ENCODE measurements at places on chromosomes 7 and 10.

GRCh38 chr10:73871295-73872189 lies 2.8 kb downstream of the CAMK2G start:
- DNase-seq, result no peak

GRCh38 chr7:140196361-140197217 lies 19.8 kb upstream of the KDM7A start:
- DNase-seq, result no peak

- DNase-seq, result no peak
Observed at GRCh38 chr10:82564353-82565196, 689.6 kb downstream of the NRG3 start.

- no peak for DNase-seq
Observed at GRCh38 chr7:44768628-44769371, 20.2 kb downstream of the ZMIZ2 start.

DNA sequence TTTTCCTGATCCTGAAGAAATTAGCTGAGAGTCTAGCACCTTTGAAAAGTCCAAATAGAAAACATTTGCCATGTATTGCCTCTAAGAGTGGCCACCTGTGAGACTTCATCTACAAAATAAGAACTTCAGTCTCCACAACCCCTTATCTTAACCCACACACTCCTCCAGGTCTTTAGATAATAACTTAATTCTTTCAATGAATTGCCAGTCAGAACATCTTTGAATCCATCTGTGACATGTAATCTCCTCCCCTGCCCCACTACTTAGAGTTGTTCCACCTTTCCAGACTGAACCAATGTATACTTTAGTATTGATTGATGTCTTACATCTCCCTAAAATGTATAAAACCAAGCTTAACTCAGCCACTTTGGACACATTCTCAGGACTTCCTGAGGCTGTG lies 84.4 kb upstream of the FAM171A1 start:
- DNase-seq, result no peak

GRCh38 chr10:75528392-75528791 lies 97.0 kb downstream of the LRMDA start:
- no peak for DNase-seq

DNA sequence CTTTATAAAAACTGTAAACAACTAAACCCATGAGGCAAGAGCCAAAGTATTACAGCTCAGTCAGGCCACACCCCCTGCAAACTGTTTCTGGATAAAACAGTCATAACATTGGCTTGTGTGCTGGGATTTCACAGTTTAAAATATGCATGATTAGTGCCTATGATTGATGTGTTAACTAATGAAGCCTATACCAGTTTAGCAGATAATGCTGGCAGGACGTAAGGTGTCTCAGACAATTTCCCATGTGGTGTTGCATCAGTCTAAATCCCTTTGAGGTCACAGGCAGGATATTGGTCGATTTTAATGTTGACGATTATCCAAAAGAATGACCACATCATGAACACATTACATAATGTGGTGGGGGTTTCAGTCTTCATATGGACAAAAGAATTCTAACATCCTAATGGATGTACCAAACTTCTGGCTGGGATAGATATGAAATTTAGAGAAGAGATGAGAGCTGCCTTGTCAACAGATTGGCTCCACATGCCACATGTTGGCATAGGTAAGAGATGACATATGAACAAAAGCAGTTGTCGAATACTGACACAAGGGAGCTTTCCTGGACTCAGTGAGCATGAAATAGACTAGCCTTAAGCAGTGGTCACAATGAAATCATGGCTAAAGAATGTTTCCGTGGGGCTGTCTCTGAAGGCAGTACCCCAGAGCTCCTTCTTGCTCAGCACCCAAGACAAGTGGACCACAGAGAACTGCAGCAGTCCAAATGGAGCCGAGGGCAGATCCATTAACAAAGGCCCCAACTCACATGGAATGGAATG lies 445.6 kb downstream of the GFRA1 start:
- DNase-seq, result no peak

DNA sequence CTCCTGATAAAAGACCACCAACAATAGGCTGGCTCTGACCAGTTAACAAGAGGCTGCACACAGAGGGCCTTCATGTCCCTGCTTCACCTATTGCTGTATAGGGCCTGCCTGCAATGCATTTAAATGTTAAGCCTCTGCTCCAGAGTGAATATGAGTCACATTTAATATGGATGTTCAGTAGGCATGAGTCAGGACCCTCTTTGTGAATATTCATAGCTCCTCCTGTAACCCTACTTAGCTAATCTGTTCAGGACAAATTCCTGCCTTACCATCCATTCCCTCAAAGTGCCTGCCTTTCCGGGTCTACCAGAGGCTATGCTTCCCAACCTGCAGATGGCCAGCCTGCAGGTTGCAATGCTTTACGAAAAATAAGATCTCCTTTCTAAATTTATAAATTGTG lies 32.5 kb downstream of the ARHGAP22 start:
- DNase-seq, result no peak

DNA sequence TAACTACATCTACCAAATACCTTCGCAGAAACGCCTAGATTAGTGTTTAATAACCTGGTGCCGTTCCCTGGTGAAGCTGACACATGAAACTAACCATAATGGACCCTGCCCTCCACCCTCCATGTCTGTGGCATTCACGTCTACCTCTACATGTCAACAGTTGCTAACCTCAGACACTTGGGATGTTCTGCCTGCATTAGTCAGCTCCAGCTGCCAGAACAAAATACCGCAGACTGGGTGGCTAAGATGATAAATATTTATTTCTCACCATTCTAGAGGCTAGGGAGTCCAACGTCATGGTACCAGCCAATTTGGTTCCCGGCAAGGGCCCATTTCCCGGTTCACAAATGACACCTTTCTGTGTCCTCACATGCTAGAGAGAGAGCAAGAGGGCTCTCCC lies 118.5 kb upstream of the CHST15 start:
- DNase-seq, result no peak

GRCh38 chr7:79465551-79465950 lies 12.1 kb upstream of the MAGI2 start:
- no peak for DNase-seq

DNA sequence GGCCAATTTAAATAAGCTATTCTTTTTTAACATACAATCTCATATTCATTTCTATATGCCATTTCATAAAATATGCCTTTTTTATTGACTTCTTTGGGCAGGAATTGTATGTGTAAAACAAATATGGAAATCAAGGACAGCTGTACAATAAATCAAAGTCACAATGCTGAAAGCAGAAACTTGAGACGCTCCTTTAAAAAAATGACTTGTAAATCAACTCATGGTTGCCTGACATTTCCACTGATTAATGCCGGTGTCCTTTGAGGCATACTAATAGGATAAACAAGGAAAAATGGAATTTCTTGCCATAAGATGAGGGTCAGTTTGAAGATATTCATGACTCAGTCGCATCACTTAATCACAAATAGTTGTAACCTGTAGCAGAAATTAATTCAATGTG lies 247.4 kb upstream of the TEX47 start:
- DNase-seq, result no peak

- DNase-seq, result no peak
Observed at GRCh38 chr7:47145186-47145725, 436.7 kb downstream of the TNS3 start.

- DNase-seq, result no peak
Observed at GRCh38 chr7:64873155-64873500, 29.9 kb upstream of the ZNF273 start.

GRCh38 chr7:113548137-113548536 lies 370.7 kb downstream of the PPP1R3A start:
- DNase-seq, result no peak

- no peak for DNase-seq
Observed at GRCh38 chr10:88091490-88092061, 228.2 kb downstream of the PTEN start.

DNA sequence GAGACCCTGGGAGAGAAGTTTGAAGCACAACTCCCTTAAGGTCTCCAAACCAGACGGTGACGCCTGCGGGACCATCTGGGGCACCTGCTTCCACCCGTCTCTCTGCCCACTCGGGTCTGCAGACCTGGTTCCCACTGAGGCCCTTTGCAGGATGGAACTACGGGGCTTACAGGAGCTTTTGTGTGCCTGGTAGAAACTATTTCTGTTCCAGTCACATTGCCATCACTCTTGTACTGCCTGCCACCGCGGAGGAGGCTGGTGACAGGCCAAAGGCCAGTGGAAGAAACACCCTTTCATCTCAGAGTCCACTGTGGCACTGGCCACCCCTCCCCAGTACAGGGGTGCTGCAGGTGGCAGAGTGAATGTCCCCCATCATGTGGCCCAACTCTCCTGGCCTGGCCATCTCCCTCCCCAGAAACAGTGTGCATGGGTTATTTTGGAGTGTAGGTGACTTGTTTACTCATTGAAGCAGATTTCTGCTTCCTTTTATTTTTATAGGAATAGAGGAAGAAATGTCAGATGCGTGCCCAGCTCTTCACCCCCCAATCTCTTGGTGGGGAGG lies 10.8 kb downstream of the SERPINE1 start:
- DNase-seq, result no peak

DNA sequence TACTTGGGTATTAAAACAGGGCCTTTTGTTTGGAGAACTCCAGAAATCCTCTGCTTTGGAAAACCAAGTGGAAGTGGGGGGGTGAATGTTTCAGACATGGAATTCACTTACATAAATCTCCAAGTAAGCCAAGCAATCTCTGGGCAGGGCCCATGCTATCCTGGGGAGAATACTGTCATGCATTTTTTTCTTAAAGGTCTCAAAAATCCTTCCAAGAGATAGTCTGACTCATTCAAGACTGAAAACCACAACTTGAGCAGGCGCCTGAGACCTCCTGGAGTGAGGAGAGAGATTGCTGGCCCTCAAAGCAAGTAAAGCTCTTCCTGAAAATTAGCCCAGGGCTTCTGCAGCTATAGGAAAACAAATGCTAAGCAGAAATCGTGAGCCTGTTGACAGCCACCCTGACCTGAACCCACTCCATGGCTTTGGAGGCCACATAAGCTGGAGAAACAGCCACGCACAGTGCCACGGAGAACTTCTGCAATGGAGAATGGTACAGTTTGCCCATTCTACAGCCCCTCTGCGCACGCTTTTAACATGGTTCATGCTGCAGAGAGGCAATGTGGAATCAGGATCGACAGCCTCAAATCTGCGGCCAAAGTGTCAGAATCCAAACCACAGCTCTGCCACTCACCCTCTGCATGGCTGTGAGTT lies 203.1 kb upstream of the AUTS2 start:
- DNase-seq, result no peak

DNA sequence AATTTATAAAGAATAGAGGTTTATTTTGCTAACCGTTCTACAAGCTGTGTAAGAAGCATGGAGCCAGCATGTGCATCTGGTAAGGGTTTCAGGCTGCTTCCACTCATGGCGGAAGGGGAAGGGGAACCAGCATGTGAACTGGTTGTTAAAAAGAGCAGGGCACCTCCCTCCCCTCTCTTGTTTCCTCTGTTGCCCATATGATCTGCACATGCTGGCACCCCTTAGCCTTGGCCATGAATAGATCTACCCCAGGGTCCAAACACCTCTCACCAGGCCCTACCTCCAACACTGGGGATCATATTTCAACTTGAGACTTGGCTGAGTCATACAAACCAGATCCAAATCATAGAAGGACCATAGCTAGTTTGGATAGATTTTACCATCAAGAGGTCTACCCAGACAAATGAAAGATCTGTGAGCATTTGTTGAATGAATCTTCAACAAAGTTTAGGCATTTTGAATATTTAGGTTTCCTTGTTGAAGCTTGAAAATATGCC lies 36.0 kb upstream of the NRP1 start:
- no peak for DNase-seq

DNA sequence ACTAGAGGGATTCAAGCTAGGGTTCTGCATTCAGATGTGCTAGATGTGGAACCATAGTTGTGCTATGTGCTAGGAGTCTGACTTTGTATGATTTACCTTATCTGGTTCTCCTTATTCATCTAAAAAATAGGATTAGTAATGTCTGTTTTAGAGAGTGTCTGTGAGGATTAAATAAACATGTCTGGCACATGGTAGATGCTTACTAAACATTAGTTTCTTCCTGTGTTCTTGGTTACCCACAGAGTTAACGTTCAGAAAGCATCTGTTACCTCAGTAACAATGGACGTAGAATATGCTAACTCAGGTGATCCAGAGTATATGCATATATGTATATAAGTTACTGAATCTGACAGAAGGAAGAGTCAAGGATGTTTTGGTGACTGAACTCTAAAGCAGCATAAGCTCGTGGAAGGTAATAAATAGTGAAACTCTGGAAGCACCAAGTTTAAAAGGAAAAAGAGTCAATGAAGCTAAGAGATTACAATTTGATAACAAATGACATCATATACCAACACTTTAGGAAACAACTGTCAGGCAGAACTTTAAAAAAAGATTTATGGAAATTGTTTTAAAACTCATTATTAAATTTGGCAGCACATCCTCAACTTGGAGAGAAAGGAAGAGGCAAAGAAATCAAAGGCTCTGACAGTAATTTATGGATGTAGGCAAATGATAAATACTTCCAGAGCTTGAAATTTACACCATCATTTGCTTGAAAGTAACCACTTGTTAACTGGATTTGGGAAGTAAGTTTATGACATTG lies 127.0 kb downstream of the CCNY start:
- no peak for DNase-seq

GRCh38 chr7:156504687-156505545 lies 135.7 kb upstream of the RNF32 start:
- no peak for DNase-seq

- no peak for DNase-seq
Observed at GRCh38 chr10:17418249-17418648, 36.1 kb downstream of the ST8SIA6 start.

DNA sequence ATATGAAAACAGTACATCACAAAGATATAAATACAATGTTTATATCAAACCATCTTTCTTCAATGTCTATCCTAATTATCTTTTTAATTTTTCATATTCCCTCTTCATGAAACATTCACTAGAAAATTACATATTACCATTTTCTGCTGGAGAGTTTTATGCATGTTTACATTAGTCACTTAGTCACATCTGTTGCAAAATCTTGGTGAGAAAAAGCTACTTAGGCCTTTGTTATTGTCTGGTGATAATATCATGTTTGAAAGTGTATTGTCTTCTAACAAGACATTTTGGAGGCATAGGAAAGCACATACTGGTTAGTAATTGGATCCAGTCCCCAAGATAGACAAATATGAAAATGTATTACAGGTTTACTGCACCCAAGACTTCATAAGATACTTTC lies 163.6 kb downstream of the GNAI1 start:
- no peak for DNase-seq

DNA sequence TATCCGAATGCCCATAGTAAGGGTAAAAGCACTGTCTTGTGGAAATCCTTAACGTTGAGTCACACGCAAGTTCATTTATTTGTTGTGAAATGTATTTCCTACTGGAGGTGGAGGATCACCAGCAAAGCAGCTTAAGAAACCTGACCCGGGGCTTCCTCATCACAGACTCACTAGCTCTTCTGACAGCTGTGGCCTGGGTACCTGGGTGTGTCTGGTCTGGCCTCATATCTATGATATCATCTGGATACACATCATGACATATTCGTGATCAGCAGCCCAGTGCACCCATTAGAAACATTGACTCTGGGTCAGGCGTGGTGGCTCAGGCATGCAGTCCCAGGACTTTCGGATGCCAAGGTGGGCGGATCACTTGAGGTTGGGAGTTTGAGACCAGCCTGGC lies 8.8 kb downstream of the DRGX start:
- no peak for DNase-seq

- DNase-seq, result no peak
Observed at GRCh38 chr7:151658778-151659177, 139.1 kb upstream of the RHEB start.

GRCh38 chr10:69733791-69734261 lies 67.9 kb upstream of the COL13A1 start:
- DNase-seq, result no peak

GRCh38 chr10:62068464-62068863 lies 167.0 kb downstream of the ARID5B start:
- no peak for DNase-seq

GRCh38 chr7:117412946-117413559 lies 14.2 kb downstream of the ASZ1 start:
- no peak for DNase-seq

- DNase-seq, result no peak
Observed at GRCh38 chr10:45557275-45557905, 115.2 kb downstream of the ZFAND4 start.
